ENCODE measurements at places on chromosomes 7 and 10.

- no peak for DNase-seq
These were observed 10.3 kb downstream of the HTRA1 start for GRCh38 chr10:122471531-122472177.

GRCh38 chr7:95245828-95246500 lies 78.4 kb downstream of the PON1 start:
- DNase-seq = no peak

DNA sequence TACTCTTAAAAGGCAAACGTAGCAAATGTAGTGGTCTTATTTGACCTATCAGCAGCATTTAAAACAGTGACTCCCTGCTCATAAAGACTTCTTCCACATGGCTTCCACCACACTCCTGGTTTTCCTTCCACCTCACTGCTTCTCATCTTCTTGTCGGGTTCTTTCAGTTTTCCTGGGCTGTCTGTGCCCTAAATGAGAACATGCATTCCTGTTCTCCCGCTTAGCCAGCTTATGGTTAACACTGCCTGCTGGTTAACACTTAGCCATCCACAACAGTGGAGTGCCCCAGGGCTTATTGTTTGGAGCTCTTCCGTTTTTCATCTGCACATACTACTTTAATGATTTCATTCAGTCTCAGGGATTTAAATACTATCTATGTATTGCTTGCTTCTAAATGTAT lies 34.3 kb upstream of the EXOC6 start:
- no peak for DNase-seq

- no peak for DNase-seq
These were observed 137.3 kb upstream of the RHOBTB1 start for GRCh38 chr10:61081301-61081700.

- no peak for DNase-seq
These were observed 1033.8 kb upstream of the AUTS2 start for GRCh38 chr7:68564306-68565135.

- DNase-seq = no peak
These were observed 52.9 kb downstream of the RELN start for GRCh38 chr7:103936558-103936957.

DNA sequence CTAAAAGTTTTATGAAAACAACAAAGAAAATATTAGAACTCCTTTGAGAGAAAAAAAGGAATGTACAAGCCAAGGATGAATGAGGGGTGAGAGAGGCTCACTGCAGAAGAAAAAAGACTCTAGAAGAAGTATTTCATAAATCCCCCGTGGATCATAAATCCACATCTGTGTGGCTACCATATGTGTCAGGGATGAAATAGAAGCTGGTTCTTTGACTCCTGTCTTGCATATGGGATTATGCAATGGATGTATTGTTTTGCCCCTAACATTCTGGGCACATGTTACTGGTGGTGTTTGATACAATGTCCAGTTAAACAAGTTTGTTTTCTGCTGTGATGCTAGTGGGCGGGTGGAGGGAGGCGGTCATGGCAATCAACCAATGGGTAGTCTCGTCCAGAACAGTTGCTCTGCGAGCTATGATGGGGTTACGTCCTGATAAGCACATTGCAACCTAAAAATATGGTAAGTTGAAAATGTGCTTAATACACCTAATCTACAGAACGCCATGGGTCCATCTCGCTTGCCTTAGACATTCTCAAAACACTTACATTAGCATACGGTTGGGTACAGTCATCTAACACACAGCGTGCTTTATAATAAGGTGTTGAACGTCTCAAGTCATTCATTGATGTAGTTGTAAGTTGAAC lies 34.1 kb upstream of the PITRM1 start:
- DNase-seq = no peak

DNA sequence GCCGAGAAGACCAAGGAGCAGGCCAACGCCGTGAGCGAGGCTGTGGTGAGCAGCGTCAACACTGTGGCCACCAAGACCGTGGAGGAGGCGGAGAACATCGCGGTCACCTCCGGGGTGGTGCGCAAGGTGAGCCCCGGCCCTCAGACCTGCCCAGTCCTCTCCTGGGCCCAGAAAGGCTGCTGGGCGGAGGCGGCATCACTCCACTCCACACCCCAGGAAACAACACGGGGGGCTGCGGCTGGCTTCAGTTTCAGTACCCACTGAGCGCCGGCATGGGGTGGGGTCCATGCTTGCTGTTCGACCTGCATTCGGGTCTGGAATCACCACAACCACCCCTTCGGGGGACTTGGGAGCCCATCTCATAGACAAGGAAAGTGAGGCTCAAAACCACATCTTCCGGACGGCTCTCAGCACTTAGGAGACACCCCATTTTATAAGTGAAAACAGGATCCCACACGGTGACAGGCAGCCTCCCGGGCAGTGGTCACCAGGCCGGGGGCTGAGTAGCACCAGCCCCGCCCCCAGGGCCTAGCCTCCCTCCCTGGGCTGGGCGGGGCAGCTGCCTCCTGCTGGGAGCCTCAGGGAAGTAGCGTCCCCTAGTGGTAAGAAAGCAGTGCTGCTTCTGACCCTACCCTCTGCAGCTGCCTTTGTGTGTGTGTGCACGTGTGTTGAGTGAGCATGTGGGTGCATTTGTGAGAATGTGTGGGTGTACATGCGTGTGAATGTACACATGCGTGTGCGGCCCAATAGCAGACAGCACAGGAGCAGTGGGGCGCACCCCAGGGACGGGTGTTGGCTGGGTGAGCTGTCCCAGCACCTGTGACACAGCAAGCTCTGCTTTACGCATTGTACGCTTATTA lies 1.8 kb downstream of the SNCG start:
- no peak for DNase-seq

GRCh38 chr10:43376828-43377423 lies 5.5 kb downstream of the FXYD4 start:
- DNase-seq = no peak

- DNase-seq = no peak
These were observed 95.3 kb upstream of the MACROH2A2 start for GRCh38 chr10:69957241-69957885.

GRCh38 chr7:45709168-45710042 lies 135.2 kb downstream of the ADCY1 start:
- no peak for DNase-seq

- no peak for DNase-seq
These were observed 572.9 kb upstream of the PFKP start for GRCh38 chr10:2494399-2494798.

DNA sequence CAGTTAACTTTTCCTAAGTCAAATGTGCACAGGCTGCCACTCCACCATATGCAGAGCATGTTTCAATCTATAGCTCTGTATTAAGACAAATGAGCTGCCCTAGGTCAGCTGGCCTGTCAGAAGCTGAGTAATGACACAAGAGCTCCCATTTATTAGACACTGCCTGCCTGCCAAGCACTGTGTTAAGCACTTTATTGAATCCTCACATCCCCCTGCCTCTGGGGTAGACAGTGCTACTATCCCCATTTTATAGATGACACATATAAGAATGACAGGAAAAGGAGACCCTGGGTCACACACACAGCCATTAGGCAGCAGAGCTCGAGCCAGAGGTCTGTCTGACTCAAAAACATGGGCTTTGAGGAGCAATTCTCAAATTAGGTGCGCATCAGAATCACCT lies 179.8 kb upstream of the PDE1C start:
- no peak for DNase-seq

GRCh38 chr10:50381642-50382041 lies 130.3 kb upstream of the ASAH2 start:
- no peak for DNase-seq

- no peak for DNase-seq
These were observed 101.9 kb downstream of the EXOC4 start for GRCh38 chr7:133354546-133355324.

GRCh38 chr7:79523436-79523835 lies 70.0 kb upstream of the MAGI2 start:
- no peak for DNase-seq

DNA sequence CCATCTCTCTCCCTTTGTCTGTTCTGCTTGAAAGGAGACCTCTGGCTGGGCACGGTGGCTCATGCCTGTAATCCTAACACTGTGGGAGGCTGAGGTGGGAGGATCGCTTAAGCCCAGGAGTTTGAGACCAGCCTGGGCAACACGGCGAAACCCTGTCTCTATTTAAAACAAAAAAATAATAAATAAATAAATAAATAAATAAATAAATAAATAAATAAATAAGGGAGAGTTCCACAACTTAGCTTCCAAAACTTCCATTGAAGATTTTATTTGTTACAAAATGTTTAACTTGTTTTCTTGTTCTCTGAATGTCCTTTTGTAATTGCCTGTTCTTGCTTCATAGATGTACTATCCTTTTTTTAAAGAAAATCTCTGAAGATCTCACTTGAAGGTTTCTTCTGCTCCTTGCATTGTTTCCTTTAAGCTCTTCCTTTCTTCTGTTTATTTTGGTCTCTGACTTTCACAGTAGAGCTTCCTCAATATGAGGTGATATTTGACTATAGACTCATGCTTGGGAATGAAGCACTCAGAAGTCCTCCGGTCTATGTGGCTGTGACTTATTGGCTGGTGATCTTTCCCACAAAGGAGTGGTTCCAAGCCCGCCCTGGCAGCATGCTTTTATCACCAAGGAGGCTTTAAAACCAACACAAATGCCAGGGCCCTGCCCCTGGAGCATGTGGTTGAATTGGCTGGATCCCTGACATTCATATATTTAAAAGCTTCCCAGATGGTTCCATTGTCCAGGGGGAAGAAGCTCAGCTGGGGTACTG lies 18.1 kb upstream of the NPTX2 start:
- no peak for DNase-seq

DNA sequence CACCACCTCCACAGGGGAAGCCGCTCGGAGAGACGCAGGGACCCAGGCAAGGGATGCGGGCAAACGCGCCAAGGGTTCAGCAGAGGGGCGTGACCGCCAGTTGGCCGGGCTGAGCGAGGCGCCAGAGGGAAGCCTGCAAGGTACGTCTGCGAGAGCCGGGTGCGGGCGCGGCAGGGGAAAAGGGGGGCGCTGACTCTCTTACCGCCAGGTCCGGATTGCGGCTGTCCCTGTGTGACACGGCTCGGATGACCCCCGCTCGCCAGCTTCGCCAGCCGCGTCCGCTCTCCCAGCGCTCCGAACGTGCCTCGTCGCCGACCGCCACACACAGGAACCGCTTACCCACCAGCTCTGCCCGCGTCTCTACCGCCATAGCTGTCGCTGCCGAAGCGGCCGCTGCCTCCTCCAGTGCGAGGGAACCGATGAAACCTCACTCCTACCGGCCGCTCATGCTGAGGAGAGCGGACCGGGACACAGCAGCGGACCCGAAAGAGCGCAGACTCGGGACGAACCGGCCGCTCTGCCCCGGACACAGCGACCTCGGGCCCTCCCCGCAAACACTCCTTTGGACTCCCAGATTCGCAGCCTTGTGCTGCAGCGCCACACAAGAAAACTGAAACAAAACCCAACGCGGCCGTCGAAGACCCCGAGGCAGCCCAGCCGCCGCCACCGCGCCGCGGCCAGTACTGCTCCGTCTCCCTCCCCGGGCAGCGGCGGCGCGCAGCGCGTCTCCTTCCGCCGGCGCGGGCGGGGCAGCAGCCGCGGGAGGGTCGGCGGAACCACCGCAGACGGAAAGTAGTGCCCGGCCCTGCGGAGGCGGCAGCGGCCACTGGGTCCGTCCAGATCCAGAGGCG lies at the start of gene JMJD1C:
JMJD1C (minus strand) TSS at position 685 of the 851 bp plus-strand sequence; CDS start at position 370, 315 bp downstream.
- peak; percentile 50 for DNase-seq

- no peak for DNase-seq
These were observed 3.0 kb downstream of the ZNF488 start for GRCh38 chr10:47381103-47381395.

DNA sequence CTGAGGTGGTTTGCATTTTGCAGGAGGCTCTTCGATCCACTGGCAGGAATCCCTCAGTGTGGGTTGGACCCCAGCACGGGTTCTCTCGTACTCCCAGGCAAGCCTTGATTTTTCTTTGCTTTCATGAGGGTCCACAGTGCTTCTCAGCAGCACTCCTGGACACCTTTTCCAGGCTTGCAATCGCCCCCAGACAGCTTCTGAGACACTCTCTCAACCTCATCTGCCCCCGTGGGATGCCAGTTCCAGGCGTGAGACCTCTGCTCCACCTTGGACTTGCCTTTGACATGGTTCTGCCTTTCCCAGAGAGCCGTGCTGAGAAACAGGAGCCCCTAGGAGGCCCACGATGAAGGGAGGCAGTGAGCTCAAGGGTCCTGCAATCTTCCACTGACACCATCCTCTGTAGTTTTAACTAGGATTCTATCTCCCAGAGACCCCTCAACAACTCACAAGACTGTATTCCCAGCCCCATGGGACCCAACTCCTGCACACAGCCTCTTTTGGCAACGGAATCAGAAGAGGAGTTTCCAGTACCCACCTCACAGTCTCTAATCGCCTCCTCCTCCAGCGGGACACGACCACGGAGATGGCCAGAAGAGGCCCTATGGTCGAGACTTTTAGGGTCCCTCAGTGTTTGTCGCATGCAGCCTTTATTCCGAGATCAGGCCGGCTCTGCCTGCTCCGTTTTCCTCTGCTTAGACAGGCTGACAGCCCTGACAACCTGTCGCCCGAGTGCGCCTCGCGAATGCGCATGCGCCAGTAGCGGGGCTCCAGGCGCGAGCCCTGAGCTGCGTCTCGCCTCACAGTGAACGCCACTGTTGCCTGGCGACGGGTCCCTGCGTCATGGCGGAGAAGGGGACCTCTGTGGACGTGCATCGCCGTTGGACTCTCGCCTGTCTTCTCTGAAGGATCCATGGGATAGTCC lies 26.0 kb upstream of the ZNF273 start:
- DNase-seq = peak; percentile 61

GRCh38 chr7:154484406-154484805 lies 432.2 kb downstream of the DPP6 start:
- no peak for DNase-seq

- no peak for DNase-seq
These were observed 13.8 kb downstream of the MRPL32 start for GRCh38 chr7:42945821-42946626.

DNA sequence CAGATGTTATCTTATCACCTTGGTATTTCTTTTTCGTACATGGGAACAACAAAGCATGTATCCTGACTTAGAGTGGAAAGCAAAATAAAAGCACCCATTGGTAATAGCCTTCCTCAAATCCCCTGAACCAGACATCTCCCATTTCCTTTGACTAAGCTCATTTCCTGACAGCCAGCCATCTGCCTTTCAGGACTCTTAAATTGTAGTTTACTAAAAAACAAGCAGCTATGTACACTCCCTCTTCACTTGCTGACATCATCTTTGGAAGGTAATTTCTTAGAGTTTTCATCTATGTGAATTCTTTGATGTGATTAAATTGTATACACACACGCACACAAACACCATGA lies 40.7 kb downstream of the ARL4A start:
- DNase-seq = no peak

DNA sequence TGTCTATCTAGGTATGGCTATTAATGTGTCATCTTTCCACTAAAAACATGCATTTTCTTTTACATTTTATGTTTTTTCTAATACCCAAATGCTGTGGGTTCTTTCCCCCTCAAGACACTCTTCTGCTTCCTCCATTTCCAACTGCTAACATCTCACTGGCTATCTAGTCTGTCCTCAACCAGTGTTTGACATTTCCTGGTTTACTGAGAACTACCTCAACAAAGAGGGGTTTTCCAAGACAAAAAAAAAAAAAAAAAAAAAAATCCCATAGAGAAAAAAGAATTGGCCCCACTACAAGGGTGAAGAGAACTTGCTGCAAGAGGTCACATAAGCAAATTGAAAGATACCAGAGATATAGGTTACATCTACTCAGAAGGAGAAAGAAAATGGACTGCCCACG lies 359.7 kb downstream of the CRPPA start:
- no peak for DNase-seq

GRCh38 chr7:105734233-105734632 lies 142.2 kb downstream of the ATXN7L1 start:
- DNase-seq = no peak

GRCh38 chr10:132787495-132788179 lies 1.7 kb upstream of the NKX6-2 start:
- DNase-seq = no peak
